ENCODE measurements at places on chromosomes 11 and 22.

- DNase-seq, result no peak
Observed at GRCh38 chr11:45294499-45294898, 8.4 kb upstream of the SYT13 start.

DNA sequence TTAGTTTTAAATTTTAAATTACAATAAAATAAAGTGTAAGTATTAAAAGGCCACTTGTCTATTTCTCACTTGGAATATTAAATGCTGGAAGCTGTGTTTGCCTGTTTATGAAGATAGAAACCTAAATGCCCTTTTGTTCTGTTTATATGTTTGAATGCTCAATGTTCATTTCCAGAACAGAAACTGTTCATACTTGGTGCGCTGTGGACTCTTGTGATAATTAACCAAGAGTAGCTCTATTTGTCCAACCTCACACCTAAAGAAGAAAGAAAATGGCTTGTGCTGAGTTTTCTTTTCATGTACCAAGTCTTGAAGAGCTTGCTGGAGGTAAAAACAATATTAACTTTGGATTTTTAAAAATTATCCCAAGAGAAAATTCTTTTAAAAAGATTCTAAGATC is 5.7 kb downstream of the C11orf54 start:
- DNase-seq, result no peak

GRCh38 chr11:12288212-12288930 is 89.0 kb upstream of the PARVA start:
- no peak for DNase-seq

GRCh38 chr11:47856186-47856585 is 8.0 kb upstream of the NUP160 start:
- no peak for DNase-seq

DNA sequence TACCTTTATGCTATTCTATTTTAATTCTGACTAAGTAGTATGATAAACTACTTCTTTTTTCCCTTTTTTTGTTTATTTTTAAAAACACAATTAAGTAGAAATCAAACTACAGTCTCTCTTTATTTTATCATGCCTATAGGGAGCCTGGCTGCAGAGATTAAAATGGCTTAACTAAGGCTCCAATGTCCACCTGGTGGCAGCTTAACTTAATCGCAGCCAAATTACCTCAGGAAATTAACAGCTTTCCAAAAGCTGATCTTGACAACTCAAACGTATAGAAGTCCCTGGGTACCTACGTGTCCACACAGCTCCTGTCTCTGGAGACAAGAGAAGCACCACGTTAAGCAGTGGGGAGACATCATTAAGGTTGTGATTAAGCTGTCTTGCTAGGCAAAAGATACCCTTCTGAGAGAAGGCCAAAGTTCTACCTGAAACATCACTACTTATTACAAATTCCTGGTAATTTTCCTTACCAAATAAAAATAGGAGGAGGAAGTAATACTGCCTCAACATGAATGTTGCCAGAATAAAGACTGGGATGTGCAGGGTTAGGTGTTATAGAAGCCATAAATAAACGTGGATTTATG is 63.2 kb upstream of the SNX19 start:
- no peak for DNase-seq

DNA sequence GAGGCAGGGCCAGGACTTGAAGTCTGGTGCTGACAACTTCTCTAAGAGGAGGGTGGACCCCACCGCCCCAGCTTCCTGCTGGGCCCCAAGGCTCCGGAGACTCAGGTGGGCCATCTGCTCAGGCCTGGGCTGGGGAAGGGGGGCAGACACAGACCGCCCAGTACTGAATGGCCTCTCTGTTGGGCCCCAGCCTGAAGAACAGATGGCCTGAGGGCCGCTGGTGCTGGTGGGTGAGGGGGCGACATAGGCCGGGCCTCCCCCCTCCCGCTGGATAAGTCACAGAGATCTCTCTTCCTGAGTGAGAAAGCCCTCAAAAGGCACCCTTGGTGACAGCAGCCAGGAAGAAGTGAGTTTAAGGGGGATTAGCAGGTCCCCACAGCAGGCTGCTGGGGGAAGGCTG is 12.5 kb upstream of the TP53I11 start:
- no peak for DNase-seq

DNA sequence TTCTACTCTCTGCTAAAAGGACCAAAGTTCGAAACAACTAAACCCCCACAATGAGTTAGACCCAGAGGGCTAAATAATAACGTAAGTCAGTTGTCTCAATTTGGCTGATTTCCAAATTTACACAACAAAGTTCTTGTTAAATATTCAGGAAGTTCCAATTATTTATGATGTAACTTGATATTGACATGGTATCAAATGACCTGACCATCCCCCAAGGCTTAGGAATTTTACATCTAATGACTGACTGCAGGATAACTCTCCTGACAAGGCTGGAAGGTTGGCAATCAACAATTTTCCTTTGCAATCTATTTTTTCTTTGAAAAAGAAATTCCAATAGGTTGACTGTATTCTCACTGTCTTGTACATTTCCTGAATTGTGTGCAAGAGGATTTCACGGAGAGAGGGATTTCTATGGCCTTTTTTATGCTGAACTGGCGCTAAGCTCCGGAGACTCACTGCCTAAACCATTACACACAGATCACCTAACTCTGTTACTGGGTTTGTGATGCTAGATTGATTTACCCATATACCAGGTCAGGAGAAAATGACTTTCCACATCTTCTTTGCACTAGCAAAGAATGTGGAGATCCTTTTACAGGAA is 9.6 kb upstream of the CDON start:
- no peak for DNase-seq

GRCh38 chr11:61599968-61600710 is 19.3 kb upstream of the SYT7 start:
- no peak for DNase-seq

DNA sequence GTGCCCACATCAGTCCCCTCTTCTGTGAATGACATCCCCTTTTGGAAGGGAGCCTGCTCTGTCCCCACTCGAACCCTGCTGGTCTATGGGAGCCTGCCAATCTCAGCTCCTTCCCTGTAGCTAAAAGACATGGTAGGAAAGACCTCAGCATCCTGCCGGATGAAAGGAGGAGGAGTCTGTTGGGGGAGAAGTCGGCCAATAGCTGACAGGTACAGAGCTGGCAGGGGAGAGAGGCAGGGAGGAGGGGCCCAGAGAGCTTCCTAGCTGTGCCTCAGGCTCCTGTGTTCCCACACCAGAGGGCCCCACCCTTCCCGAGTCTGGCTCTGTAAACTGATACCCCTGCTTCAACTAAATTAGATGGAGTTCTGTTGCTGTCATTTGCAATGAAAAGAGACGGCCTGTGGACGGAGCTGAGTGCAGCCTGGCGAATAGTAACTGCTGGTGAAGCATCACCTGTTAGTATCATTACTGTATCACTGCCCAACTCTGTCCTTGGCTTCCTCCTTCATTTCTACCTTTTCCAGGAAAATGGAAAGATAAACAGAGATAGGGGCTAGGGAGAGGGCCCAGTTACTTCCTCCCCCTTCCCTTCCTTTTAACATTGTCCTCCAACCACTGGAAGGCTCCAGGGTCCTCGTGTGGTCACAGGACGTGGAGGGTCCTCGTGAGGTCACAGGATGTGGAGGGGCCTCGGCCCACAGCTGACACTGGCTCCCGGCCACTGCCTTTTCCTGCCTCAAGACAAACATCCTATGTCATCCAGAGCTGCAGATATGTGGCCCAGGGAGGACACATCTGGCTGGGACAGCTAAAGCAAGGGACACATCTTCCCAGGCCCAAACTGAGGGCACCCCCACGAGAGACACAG is 15.1 kb downstream of the FXYD6 start:
- DNase-seq, result no peak

- no peak for DNase-seq
Observed at GRCh38 chr11:102279641-102280170, 37.6 kb upstream of the BIRC3 start.

DNA sequence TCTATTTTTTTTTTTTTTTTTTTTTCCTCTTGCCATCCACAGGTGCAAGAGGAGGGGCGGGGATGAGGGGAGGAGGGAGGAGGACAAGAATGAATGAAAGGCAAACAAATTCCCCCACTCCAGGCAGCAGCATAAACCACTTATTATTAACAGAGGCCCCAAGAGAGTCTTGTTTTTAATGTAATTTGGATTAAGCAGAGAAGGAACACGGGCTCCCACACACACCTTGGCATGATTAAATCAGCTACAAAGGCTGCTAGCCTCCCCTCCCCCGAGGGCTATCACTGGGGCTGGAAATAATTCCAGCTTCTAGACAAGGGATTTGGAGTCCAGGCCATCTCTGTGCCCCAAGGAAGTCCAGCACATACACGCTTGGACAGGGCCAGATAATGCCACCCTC is 93.4 kb upstream of the DRD2 start:
- no peak for DNase-seq

- DNase-seq, result no peak
Observed at GRCh38 chr11:76169473-76169896, 36.8 kb downstream of the WNT11 start.

GRCh38 chr11:134609361-134610115 is 197.5 kb upstream of the B3GAT1 start:
- no peak for DNase-seq

GRCh38 chr11:83272627-83273026 is 13.5 kb downstream of the CCDC90B start:
- DNase-seq, result no peak

- no peak for DNase-seq
Observed at GRCh38 chr11:44596525-44597276, 31.2 kb downstream of the CD82 start.

GRCh38 chr11:33257160-33257896 is at the start of gene HIPK3:
TSS of gene HIPK3 (plus strand) at chr11:33257381.
- DNase-seq, result peak; percentile 22

DNA sequence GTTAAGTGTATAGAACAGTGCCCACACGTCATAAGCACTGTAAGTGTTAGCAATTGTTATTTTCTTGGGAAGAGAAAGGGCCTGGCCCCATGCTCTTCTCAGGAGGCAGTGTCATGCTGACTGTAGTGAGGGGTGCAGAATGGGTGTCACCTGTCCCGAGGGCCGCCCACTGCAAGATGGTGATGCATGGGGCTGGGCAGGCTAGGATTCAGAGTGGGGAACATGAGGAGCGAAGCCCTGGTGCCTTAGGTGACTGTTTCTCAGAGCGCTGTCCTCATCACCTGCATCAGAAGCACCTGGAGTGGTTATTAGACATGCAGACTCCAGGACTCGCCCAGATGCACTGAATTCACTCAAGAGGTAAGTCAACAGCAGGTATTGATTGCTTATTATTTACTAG is 101.0 kb upstream of the PARVA start:
- DNase-seq, result no peak

DNA sequence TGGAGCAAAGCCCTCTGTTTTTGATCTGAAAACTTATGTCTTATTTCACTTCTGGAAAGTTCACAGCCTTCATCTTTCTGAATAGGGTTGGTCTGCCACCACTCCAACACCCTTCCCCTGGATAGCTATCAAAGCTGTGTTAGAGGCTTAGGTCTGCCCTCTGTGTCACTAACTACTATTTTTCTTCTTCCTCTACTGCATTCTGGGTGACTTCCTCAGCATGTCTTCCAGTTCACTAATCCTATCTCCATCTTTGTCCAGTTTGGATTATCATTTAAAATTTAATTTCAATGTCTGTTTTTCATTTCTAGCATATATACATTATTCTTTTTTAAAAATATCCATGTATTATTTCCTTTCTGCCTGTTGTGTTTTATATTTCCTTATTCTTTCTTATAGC is 84.6 kb downstream of the ZNRF3 start:
- DNase-seq, result no peak

GRCh38 chr11:18699269-18699596 is 654 bp downstream of the TMEM86A start:
- no peak for DNase-seq

GRCh38 chr11:678297-678696 is 16.7 kb downstream of the DEAF1 start:
- DNase-seq, result no peak

- DNase-seq, result no peak
Observed at GRCh38 chr11:110147962-110148709, 54.9 kb downstream of the ZC3H12C start.

GRCh38 chr22:37176464-37177061 is 11.5 kb downstream of the C1QTNF6 start:
- no peak for DNase-seq

DNA sequence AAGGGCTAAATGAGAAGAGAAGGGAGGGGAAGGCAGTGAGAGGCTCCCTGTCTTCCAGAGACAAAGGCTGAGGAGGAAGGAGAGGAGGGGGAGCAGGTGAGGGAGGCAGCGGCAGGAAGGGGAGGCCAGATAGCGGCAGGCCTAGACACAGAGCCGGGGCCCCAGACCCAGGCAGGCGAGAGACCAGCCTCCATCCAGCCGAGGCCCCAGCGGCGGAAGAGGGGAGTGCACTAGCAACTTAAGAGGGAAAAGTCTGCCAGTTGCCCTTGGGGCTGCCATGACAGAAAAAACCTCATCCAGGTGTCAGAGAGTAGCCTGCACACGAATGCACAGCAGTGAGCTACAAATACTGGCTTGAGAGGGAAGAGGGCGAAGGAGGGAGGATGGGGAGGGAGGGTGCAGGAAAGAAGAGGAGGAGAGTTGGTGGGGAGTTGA is 46.7 kb downstream of the IGLL1 start:
- no peak for DNase-seq

- no peak for DNase-seq
Observed at GRCh38 chr11:116641561-116642045, 131.2 kb downstream of the BUD13 start.

GRCh38 chr11:9494316-9494715 is 33.5 kb downstream of the ZNF143 start:
- DNase-seq, result no peak

GRCh38 chr22:20021196-20022181 is 579 bp downstream of the TANGO2 start:
- no peak for DNase-seq

DNA sequence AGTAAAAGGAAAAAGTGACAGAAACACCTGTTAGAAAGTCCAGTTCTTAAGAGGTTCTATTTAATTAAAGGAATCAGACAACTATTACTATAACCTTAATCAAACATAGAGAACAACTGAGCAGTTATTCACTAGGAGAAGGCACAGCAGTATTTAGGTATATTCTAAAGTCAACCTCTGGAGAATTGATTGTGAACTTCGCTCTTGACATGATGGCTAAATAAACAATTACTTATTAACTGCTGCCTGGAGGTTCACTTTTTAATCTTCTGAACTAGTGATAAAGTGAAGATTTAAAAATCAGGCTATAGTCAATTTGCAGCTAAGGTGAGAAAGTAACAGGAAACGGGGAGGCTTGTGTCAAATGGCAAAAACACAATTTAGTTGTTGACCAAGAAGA is 557.3 kb downstream of the FAM181B start:
- DNase-seq, result no peak

- no peak for DNase-seq
Observed at GRCh38 chr11:19093976-19094375, 23.0 kb upstream of the ZDHHC13 start.

Data from esophagus squamous epithelium (tissue), 5 donors.